RPMI8226 (cell line): ENCODE measurements at places on chromosomes 12 and 14.

- DNase-seq: no peak
These were observed 220.3 kb downstream of the MON2 start for GRCh38 chr12:62686938-62687337.

DNA sequence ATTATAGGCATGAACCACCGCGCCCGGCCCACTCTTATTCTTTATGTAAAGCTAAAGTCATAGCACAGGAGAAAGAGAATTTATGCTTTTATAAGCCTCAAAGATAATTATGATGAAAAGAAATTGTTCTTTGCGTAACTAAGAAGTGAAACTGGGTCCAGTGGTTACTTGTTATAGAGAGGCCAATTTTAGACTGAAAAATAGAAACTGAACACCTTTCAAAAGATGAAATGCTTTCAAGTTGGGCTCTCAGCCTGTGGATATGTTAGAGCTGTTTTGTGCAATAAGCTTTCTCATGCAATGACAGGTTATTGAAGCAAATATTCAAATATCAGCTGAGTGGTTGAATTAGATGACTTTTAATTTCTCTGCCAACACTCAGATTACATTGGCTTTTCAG, 7.9 kb downstream of the TMEM253 start:
- no peak for DNase-seq

- no peak for DNase-seq
These were observed at the start of gene DTX1 for GRCh38 chr12:113056631-113057488. DTX1 (plus strand) TSS chr12:113056730; CDS start chr12:113058193, 1,463 bp downstream.

- no peak for DNase-seq
These were observed 2.0 kb downstream of the DENND5B start for GRCh38 chr12:31588976-31589375.

- DNase-seq: no peak
These were observed 80.0 kb downstream of the DICER1 start for GRCh38 chr14:95077345-95077744.

GRCh38 chr14:30754778-30755177, 119.6 kb upstream of the COCH start:
- no peak for DNase-seq

DNA sequence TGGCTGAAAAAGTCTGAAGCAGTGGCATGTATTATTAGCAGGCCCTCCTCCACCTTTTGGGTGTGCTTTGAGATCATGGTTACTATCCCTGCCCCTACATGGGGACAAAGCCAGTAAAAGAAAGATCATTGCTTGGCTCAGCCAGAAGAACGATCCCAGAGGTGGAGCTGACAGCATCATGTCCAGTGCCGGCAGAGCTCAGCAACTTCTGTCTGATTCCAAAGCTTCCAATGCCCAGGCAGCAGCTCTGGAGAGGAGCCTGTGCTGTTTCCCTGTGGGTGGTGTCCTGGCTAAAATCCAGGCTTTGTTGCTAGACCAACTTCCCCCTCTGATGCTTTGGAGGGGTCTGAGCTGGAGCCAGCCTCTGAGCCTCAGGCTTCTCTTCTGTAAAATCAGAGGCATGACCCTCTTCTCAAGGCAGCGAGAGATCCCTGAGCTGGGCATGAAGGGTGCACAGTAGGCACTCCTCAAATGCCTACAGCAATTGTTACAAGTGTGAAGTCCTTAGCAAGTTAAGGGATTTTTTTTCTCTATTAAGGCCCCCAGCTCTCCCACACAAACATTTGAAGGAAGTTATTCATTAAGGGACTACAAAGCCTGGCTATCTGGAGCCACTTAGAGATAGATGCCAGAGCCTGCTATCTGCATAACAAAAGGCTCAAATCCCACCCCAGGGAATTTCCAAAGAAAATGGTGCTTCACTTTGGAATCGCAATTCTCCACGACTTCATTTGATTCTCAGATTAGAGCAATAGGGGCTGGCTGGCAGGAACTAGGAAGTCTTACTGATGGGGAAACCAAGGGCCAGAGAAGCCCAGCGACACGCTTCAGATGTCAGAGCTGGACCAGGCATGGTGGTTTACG, 10.9 kb upstream of the GSC start:
- no peak for DNase-seq

- no peak for DNase-seq
These were observed 12.2 kb downstream of the MYRFL start for GRCh38 chr12:69837191-69837590.

GRCh38 chr12:69648476-69648875, 37.8 kb upstream of the LRRC10 start:
- no peak for DNase-seq

DNA sequence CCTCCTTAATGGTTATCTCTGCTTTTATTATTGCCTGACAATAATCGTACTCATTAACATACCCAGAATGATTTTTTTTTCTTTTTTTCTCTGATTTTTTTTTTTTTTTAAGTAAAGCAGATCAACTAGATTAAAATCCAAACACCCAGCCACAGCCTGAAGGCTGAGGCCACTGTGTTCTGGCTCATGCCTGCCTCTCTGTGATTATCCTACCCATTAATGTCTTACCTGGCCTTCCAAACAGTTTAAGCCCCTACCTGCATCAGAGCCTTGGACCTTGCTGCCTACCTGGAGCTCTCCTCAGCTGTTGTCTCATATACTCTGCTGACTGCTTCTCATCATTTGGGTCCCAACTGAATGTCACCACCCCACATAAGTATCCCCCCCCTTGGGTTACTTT, 6.8 kb upstream of the TMED10 start:
- DNase-seq: no peak

GRCh38 chr12:14260011-14260993, 105.2 kb upstream of the ATF7IP start:
- no peak for DNase-seq

DNA sequence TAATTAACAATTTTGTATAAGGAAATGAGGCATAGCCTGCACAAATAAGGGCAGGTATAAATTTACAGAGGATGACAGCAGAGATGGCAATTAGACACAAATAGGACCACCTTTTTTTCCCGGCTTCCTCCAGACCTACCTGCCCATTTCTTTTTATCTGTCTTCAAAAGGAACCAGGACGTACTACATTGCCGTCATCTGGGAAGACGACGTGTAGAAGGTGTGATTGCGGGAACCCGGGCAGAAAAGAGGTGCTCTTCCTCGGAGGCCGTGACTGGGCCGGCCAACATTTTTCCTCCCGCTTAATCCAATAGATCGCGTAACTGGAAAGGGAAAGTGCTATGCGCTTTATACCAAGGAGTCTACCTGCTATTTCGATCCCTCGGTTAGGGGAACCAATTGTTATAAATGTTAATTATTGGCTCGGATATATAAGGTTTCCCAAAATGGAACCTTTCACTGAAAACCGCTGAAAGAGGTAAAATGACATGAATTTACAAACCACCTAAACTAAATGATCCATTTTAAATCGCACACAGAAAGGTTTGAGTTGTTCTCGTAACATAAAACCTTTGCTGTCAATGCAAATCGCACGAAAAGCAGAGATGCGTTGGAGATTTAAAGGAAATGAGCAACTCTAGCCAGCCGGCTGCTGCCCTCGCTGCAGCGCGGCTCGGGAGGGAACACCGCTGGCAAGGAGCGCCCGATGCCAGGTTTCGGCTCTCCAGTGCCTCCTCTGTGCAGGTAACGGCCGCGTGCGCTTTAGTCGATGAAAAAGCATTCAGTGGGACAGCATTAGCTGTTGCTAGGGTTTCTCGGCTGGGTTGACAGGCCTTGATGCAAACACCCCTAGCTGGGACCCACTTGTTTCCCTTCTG, 2.8 kb upstream of the SIX1 start:
- peak; percentile 10 for DNase-seq

GRCh38 chr12:123997033-123997822, 24.2 kb downstream of the ZNF664 start:
- no peak for DNase-seq

DNA sequence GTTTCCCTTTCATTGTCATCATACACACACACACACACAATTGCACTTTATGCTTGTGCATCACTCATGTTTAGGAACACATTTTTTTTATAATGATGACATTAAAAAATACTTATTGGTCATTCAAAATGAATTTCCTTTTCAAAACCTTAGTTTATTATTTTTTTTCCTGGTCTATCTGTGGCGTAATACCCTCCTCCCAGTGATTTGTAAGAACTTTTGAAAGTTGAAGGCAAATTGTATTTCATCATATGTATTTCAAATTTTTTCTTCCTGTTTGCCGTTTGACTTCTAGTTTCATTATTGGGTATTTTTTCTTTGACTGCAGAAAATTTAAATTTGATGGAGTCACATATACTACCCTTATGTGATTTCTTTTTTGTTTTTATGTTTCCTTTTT, 2.5 kb upstream of the LRRK2 start:
- DNase-seq: no peak
